ENCODE measurements at places on chromosomes 11 and 22.

- no peak for DNase-seq
Measured at GRCh38 chr11:45880772-45881570, 4.5 kb upstream of the MAPK8IP1 start.

- DNase-seq: no peak
Measured at GRCh38 chr22:43275545-43276317, 67.4 kb downstream of the SCUBE1 start.

GRCh38 chr11:70002433-70002832, 75.7 kb upstream of the ANO1 start:
- no peak for DNase-seq

DNA sequence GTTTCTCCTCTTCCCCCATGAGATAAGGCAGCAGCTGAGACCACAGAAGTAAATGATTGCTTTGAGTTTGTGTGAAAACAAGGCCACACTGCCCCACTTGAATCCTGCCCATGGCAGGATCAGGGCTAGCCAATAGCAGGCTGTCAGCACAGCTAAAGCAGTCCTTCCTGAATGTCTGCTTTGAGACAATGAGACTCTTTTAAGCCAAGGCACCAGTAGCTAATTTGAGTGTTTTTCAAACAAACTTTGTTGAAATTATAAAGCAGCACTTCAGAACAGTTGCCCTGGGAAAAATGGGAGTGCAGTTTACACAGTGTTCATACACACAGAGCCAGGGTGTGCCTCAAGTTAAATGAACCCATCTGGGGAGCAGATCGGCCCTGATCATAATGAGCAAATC, 103.5 kb upstream of the OR5AK2 start:
- DNase-seq: no peak

DNA sequence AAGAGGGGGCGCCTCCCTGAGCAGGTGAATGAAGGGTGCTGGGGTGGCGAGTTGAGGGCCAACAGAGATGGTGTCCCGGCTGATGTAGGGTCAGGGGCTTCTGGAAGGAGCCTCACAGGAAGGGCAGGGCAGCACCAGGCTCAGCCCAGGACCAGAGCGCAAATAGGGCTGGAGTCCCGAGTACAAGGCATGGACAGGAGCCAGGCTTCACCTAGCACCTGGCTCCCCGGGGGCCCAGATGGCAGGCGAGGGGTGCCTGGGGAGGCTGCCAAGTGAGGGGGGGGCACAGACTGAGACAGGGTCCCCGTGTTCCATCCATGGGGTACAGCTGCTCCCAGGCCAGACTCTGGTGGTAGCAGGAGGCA, 105.8 kb downstream of the KCNQ1 start:
- DNase-seq: no peak

- no peak for DNase-seq
Measured at GRCh38 chr11:116333001-116333535, 439.7 kb downstream of the BUD13 start.

GRCh38 chr11:59666969-59667368, 1.9 kb downstream of the PATL1 start:
- no peak for DNase-seq

All from GM18507 (cell line).